ENCODE measurements at places on chromosomes 2 and 18. TPM values are rescaled to one million over a fixed set of nuclear protein-coding genes. Genes with fewer than 3 reads are reported as not detected.

The ST8SIA5 gene
- 0.37 TPM for polyA plus RNA-seq

The TUBB8B gene
- polyA plus RNA-seq = 0.42 TPM

DNA sequence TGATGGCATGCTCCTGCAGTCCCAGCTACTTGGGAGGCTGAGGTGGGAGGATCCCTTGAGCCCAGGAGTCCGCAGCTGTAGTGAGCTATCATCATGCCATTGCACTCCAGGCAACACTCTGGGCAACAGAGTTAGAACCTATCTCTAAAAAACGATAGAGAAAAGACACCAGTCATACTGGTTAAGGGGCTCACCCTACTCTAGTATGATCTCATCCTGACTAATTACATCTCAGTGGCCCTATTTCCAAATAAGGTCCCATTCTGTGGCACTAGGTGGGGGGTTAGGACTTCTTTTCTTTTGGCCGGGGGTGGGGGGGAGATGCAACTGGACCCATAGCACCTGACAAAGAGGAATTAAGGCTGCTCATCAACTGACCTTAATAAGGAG, 163.2 kb upstream of the NCK2 start:
- no peak for DNase-seq

- DNase-seq = no peak
These were observed 3.8 kb upstream of the MYO1B start for GRCh38 chr2:191241418-191241817.

DNA sequence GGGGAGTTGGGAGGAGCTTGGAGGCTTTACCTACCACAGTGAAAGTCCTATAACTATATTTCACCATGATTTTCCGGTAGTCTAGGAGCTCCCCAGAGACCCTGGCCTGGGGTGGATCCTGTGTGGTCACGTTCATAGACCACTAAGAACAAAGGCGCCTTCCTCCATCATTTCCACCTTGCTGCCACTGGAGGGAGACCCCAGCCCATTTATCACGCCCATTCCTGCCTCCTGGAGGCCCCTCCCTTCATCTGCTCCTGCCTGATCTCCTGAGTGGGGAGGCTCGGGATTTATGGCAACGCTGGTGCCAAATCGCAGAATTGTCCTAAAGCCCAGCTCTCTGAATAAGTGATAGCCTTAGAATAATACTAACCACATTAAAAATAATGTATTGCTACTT, 507.6 kb upstream of the SPHKAP start:
- peak; percentile 19 for DNase-seq

GRCh38 chr2:33275689-33276444, 200.6 kb upstream of the RASGRP3 start:
- DNase-seq = no peak

DNA sequence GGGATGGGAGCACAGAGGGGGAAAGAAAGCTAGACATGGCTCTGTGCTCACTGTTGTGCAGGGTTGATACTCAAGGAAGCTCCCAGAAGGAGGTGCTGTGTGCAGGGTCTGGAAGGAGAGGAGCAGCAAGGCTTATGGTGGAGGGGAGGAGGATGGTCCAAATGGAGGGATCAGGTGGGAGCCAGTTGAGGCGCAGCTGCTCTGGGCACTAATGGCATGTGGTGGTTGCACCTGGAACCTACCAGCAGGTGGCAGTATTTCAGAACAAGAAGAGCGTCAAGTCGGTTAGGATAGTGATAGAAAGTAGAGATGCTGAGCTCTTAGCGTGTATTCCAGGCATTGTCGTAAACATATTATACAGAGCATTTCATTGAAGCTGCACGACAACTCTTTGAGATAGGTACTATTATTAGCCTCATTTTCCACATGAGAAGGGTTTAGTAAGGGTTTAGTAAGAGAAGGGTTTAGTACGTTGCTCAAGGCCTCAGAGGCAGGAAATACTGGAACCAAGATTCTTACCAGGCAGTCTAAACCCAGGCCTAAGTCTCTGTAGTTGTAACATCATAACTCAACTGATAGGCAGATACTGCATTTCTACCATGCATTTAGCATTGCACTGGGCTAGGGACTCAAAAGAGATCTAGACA, 223.7 kb downstream of the CYP26B1 start:
- peak; percentile 63 for DNase-seq

- no peak for DNase-seq
These were observed 54.7 kb downstream of the SPRED2 start for GRCh38 chr2:65377556-65378192.

DNA sequence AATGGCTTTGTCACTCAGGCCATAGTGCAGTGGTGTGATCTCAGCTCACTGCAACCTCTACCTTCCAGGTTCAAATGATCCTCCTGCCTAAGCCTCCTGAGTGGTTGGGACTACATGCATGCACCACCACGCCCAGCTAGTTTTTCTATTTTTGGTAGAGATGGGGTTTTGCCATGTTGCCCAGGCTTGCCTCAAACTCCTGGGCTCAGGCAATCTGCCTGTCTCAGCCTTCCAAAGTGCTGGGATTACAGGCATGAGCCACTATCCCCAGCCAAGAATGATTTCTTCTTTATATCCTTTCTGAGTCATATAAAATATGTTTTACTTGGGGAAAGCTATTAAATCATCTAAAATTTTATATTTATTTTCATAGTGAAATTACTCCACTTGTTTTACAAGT, 61.3 kb downstream of the CYBRD1 start:
- DNase-seq = no peak

DNA sequence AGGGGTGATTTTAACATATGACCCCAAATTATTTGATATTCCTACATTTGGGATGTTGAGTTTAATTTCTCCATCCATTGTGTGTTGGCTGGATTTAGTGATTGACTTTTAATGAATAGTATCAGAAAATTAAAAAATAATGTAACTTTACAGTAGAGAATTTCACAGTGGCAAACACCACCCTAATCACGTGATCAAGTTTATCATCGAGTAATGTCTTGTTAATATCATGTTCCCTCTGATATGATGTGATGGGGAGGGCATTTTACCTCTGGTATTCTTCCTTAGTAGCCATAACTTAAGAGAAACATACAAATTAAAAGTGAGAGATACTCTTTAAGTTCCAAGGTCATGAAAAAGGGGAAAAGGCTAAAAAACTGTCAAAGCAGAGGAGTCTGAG, 602.0 kb upstream of the CELF4 start:
- DNase-seq = no peak
